ENCODE measurements at places on chromosomes 4 and X.

- no peak for DNase-seq
Observed at GRCh38 chrX:112081781-112082652, 559 bp downstream of the TRPC5 start.

- no peak for DNase-seq
Observed at GRCh38 chr4:153733751-153734448, 25.9 kb downstream of the RNF175 start.

- peak; percentile 34 for DNase-seq
Observed at GRCh38 chr4:8580321-8581093, at the start of gene GPR78. Gene GPR78, plus strand, starts transcription at chr4:8580392. Its CDS starts 591 bp downstream, at chr4:8580983.

DNA sequence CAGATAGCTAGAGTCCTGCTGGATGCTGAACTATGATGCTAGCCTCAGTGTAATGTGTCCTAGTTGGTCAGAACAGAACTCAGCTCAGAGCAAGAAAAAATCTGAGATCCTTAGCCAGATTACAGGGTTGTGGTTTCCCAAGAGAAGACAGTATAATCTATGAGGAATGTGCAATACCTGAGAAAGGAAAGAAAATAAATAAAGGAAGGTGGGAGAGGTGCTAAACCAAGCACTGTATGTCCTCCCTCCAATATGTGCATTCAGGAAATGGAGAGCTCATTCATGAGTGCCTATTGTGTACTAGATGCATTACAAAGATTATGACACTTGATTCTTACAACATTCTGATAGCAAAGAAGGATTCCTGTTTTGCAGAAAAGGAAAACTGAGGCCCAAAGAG is 7.5 kb downstream of the USP26 start:
- DNase-seq = no peak

GRCh38 chr4:82352825-82353366 is 20.9 kb downstream of the HNRNPD start:
- no peak for DNase-seq

DNA sequence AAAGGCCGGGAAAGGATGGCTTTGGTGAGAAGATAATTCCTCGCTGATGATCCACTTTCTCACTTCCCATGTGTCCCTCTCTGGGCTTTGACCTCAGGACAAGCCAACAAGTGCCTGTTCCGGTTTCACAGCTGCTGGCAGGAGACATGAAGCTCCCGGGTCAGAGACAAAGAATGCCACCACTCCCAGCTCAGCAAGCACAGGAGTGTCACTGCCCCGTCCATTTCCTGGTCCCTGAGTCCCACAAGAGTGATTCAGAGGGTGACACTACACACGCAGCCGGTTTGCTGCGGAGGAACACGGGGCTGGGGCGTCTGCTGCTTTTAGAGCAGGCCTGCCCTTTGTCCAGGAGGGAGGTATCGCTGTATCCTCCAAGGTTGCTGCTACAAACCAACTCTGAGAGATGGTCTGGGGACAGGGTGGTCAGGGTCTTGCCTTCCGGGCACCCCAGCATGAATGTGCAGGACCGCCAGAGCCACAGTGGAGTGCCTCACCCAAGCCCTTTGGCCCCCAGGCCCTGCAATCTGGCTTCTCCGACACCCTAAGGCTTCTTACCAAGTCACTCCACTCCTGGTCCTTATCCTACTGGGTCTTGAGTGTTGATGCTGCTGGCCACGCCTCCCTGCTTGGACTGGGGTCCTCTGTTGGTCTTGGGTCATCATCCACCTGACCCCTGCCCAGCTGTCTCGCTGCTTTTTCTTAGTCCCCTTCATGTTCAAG is 49.5 kb downstream of the CPZ start:
- no peak for DNase-seq

DNA sequence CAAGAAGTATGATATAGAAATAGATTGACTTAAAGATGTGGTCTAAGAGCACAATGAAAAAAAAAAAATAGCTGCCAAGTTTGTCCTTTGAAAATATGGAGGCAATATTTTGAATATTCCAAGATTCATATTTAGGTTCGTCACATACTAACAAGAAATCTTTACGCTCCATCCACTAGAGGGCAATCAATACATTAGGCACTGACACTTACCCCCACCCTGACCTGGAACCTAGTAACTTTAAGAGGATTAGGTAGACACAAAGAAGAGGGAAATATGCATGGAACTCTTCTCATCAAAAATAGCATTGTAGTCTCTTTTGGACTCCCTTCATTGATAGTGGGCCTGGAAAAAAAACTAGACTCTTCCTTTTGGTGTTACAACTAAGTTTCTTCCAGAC is 1108.1 kb downstream of the PCDH19 start:
- no peak for DNase-seq

- DNase-seq = no peak
Observed at GRCh38 chr4:108184453-108185049, 15.8 kb upstream of the LEF1 start.

GRCh38 chrX:16931371-16931770 is 15.1 kb upstream of the REPS2 start:
- DNase-seq = no peak

DNA sequence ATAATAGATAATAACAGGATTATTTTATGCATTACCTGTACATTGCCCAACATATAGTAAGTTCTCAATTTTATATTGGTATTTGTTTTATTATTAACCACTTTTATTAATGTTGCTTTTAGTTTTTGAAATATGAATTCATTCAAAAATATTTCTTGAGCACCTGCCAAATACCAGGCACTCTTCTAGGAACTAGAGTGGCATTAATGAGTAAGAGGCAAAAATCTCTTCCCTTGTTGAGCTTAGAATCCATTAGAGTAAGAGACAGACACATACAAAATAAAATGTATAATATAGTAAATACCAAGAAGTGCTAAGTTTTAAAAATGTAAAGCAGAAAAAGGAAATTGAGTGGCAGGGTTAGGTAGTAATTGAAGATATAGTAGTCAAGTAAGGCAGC is 45.8 kb downstream of the TET2 start:
- no peak for DNase-seq

DNA sequence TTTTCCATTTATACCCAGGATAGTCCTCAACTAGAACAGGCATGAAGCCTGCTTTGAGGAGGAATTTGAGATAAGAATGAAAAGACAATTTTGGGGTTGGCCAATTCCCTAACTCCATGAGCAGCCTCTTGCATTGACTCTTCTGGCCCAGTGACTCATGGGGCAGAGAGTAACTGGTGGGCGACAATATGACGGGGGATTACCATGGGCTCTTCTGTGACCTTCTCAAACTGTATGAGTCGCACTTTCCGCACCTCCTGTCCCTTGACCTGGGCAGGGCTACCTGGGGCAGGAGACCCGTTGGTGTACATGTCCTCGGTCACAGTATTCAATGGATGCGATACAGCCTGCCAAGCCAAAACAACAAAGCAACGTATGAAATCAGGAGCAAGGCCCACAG is 13.3 kb downstream of the MPP1 start:
- DNase-seq = no peak

DNA sequence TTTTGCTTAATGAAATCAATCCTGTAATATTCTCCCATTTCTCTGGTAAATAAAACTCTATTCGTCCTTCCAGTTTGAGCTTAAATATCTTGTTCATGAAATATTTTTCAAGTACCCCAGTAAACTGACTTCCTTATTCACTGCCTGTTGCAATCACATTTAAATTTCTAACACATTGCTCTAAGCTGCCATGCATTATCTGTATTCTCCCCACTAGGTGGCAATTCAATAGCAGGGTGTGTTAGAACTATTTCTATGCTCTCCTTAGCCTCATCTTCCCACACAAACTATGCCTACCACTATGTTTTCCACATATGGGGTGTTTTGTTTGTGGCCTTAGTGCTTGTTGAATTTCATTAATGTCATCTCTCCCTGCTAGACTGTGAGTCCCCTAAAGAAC is 377.1 kb upstream of the HS3ST1 start:
- no peak for DNase-seq

All from stimulated activated CD4-positive, alpha-beta T cell treated with anti-CD3 and anti-CD28 coated beads, Interleukin-4, amount 100 ng/mL, for 4 hours (primary cell).